NCI-H510A (cell line): ENCODE measurements at places on chromosomes 1 and 21.

DNA sequence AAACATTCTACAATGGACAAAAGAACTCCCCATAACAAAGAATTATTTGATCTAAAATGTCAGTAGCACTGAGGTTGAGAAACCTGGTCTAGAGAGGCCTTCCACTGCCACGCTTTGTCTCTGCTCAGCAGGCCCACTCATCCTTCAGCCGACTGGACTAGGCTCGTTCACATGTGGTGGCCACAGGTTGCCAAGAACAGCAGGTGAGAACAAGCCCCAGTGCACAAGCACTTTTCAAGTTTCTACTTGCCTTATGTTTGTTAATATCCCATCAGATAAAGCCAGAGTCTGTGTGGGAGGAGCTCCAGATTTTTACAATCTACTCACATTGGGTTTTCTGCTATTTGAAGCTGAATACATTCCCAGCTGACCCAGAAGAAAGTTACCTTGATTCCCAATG lies 9.1 kb upstream of the EFHD2 start:
- DNase-seq = peak; percentile 97

GRCh38 chr1:234597894-234598293 lies 12.1 kb downstream of the IRF2BP2 start:
- no peak for DNase-seq

DNA sequence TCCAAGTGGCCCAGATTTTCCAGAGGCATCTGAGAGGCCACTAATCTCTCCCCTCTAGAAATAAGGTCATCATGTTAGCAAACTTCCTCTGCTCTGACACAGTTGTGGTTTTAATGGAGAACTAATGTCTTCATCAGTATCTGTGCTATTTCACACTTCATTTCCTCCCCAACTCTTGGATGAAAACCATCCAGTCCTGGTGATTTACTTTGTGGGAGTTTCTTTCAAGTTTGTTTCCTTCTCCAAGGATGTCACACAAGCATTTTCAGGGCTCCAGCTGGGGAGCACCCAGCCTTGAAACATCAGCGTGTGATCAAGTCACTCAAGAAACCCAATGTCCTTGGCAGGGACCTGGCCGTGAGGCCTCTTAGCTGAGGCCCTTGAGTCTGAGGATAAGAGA lies 38.8 kb downstream of the TBX15 start:
- DNase-seq = no peak

GRCh38 chr1:20262810-20263534 lies 27.7 kb upstream of the VWA5B1 start:
- DNase-seq = no peak

GRCh38 chr1:152072311-152072710 lies 16.6 kb downstream of the TCHHL1 start:
- DNase-seq = no peak

- DNase-seq = peak; percentile 40
These were observed 15.4 kb downstream of the EFNA3 start for GRCh38 chr1:155093911-155094621.

DNA sequence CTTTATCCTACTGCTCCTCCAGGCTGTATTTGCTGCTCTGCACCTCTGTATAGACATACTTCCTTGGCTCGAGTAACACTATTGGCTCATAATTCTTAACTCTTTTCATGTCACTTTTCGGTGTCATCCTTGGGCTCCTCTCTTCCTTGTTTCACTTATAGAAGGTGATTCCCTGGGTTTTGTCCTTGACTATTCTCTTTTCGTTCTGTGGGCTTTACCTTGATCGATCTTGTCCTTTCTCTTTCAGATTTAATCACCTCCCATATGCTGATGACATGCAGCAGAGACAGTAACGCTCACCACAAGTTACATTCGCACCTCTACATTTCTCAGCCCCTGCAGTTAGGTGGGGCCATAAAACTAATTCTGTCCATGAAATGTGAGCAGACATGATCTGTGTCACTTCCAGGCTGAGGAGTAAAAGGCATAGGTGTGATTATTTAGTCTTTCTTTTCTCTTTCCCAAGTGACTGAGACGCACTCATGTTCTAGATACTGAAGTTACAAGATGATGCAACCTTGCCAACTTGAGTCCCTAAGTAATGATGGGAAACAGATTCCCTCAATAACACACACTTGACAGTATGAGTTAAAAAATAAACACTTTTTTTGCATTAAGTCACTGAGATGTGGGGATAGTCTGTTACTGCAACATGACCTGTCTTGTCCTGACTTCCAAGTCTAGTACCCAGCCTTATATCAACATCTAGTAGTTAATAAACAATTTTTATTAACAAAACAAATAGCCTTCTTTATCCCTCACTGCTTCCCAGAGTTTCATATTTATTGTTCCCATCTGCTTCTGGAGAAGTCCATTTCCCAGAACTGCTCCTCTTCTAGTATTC lies 49.9 kb upstream of the HAO2 start:
- DNase-seq = no peak

- DNase-seq = no peak
These were observed 9.8 kb downstream of the TMEM35B start for GRCh38 chr1:34975338-34975737.

DNA sequence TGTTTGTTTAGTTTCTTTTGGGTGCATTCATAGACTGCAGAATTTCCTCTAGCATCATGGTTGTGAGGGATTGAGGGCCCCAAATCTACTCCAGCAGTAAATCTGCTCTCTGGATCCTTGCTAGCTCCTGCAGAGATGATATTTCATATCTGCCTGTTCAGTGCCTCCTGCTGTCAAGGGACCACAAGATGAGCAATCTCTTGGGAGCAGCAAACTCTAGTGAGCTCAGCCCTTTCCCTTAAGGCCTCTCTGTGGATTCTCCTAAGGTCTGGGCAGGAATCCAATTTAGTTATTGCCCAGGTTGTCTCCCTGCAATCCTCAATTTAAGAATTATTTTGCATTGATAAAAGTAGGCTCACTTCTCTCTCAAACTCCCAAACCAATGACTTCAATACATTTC lies 76.9 kb downstream of the RGS18 start:
- DNase-seq = no peak

GRCh38 chr1:39926343-39926793 lies 24.7 kb upstream of the MYCL start:
- DNase-seq = no peak

- DNase-seq = no peak
These were observed 69.8 kb downstream of the TNFSF18 start for GRCh38 chr1:172980971-172981370.

- DNase-seq = no peak
These were observed 4.5 kb downstream of the LDLRAD1 start for GRCh38 chr1:54013393-54014008.

DNA sequence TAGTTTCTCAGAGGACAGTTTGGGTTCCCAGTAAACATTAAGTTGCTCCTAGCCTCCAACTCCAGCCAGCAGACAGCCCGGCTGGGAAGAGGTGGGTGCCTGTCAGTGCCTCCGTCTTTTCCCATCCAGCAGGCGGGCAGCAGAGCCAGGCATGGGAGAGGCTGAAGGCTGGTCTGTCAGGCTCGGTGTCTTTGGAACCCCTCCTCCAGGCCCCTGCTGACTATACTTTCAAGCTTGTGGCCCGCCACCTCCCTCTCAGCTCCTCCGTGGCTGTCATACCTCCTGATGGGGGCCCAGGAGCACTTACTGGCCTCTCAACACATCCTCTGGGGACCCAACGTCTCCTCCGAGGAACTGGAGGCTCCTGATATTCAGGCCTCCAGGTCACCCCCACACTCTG lies 140.9 kb downstream of the ACTL8 start:
- no peak for DNase-seq

DNA sequence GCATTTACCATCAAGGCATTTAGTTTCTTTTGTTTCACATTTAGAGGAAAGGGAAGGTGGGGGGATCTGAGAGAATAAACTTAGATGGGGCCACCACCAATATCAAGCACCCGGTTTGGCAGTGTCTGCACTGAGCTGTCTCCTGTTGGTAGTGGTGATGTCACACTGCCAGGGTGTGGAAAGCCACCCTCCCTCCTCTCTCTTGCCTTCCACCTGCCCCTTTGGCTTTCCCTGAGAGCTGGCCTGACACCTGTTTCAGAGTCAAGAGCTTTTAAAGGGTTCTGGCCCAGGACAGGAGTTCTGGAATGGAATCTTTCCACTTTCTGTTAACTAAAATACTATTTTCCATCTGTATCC lies 13.4 kb downstream of the ATF3 start:
- no peak for DNase-seq

DNA sequence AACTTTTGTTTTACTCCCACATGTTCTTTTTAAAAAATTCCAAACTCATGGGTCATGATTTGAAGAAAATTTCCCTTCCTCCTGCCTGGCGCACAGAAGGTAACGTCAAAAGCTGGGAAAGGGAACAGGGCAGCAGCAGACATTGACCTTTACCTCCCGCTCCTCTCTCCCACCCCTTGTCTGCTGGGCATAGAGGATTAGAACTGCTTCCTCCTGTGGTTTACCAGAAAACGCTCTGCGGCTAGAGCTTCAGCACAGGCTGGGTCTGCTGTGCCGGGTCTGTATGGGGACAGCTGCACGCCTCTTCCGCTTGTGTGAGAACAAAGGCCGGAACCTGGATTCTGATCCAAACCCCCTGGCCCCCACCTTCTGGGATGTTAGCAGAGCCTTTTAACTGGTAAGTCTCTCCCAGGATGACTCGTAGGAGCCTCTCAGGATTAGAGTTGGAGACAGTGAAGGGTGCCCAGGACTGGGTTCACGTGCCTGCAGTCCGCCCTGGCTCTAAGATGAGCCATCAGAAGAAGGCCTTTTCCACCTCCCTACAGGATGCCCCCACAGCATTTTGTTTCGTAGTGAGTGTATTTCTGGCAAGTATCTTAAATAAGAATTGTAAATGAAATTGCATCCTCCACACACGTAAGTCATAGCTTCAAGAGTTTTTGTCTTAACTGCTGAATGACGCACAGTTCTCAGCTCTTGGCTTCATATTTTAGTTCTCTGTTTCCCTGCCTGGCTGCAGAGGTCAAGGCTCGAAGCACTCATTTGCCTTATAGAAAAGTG lies 5.2 kb downstream of the H6PD start:
- no peak for DNase-seq

GRCh38 chr1:235441159-235441685 lies 63.0 kb downstream of the B3GALNT2 start:
- no peak for DNase-seq

DNA sequence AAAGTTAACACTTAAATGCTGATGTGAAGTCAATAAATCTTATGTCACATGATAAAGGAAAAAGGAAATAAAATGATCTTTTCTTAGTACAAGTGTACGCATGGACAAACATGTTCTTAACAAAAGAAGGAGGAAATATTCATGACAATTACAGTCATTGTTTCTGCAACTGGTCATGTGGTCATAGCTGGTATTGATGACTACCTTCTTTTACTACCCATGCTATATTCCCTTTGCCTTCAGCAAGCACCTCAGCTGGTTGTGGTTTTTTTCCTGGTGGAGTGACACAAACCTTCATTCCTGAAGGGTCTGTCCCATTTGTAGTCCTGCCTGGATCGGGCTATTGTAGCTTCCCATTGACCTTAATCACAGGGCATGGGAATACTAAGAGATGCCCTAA lies 23.4 kb upstream of the TSHB start:
- no peak for DNase-seq

DNA sequence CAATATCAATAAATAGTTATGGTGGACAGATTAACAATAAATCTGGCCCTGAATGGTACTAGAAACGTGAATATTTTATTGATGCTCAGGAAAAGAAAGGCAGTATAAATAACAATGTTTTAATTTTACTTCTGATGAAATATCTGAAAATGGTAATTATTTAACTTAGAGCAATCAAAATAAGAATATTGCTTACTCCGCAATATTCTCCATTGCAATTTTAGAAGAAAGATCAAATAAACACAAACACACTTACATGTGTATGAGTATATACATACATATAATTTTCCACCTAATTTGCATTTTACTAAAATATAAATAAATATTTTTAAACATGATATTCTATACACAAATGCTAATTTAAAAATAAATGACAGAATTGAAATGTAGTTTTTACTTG lies 1130.5 kb downstream of the NCAM2 start:
- no peak for DNase-seq

- DNase-seq = no peak
These were observed 67.1 kb upstream of the NBL1 start for GRCh38 chr1:19577036-19577435.

GRCh38 chr21:15468368-15468767 lies 261.4 kb upstream of the USP25 start:
- DNase-seq = no peak

DNA sequence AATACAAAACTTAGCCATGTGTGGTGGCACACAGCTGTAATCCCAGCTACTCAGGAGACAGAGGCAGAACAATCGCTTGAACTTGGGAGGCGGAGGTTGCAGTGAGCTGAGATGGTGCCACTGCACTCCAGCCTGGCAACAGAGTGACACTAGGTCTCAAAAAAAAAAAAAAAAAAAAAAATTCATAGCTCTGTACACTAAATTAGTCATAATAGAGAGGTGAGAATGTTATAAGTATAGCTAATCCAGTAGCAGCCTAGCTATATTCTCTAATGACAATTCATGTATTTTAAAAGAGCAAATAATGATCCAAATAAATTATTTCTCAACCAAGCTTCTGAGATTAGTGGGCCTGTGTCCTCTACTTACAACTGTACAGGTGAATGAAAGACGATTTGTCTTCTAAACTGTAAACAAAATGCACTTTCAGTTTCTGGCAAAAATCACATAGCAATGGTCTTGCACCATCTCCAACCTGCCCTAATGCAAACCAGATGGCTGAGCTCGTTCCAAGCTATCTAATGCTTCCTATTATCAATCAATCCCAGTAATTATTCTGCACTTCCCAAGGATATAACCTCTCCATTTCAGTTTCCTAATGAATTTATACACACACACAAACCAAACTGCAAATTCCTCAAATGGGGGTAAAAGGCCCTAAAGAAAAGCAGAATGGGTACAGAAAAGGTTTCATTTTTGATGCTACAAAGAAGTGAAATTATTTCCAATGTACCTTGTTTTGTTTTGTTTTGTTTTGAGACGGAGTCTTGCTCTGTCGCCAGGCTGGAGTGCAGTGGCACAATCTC lies 56.5 kb downstream of the GATAD2B start:
- DNase-seq = no peak

GRCh38 chr1:44154049-44154448 lies 12.6 kb upstream of the KLF18 start:
- DNase-seq = no peak

GRCh38 chr1:49824261-49824660 lies 199.5 kb downstream of the AGBL4 start:
- no peak for DNase-seq
